ENCODE measurements at places on chromosomes 12 and 14.
A peak's percentile ranks its signal among the peaks of the same experiment; 100 is the strongest.

GRCh38 chr12:118429688-118430383, 53.5 kb downstream of the SUDS3 start:
- DNase-seq = no peak

GRCh38 chr12:22395666-22396065, 61.2 kb upstream of the ST8SIA1 start:
- DNase-seq = no peak

DNA sequence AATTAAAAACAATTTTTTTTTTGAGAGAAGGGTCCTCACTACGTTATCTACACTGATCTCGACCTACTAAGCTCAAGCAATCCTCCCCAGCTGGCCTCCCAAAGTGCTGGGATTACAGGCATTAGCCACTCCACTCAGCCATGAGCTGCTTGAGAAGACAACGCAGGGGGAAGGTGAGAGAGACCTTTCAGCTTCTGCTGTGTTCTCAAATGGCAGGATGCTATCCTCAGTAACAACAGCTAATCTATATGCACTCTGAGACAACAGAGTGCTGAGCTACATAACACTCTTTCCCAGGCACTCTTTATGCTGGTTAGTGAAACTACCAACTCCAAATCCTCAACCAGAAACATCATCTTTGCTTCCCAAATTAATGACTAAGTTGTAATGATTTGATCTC, 526.1 kb downstream of the CCER1 start:
- no peak for DNase-seq

DNA sequence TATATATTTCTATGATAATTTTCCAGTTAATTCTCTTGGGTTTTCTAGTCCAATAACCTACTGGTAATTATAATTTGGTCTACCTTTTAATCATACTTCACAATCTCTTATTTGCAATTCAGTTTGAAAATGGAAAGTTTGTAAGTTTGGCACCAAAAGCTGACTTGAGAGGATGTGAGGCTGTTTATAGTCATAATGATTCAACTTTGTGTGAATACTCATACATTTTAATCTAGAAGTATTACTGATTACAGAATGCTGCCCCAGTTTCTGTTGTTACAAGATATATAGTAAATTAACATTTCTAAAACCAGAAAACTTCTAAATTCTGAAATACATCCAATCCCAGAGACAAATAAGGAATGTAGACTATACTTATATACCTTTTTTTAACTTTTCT, 158.2 kb downstream of the SLC38A4 start:
- DNase-seq = no peak

DNA sequence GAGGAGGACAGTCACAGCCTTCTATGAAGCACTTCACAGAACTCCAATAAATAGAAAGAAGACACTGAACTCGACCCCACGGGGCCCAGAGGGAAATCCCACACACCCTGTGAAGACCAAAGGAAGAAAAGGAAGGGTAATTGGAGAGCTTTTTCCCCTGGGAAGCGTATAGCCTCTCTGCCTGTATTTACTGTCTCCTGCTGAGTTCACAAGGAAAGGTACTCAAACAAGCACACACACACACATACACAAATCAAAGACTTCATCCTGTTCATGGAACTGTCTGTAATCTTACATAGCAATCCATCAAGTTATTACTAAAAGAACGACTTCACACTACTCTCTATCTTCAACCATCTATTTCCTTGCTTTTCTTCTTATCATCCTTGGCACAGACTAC, 15.3 kb downstream of the FOXN3 start:
- no peak for DNase-seq

- no peak for DNase-seq
These were observed 70.8 kb upstream of the GNG2 start for GRCh38 chr14:51789596-51789995.

DNA sequence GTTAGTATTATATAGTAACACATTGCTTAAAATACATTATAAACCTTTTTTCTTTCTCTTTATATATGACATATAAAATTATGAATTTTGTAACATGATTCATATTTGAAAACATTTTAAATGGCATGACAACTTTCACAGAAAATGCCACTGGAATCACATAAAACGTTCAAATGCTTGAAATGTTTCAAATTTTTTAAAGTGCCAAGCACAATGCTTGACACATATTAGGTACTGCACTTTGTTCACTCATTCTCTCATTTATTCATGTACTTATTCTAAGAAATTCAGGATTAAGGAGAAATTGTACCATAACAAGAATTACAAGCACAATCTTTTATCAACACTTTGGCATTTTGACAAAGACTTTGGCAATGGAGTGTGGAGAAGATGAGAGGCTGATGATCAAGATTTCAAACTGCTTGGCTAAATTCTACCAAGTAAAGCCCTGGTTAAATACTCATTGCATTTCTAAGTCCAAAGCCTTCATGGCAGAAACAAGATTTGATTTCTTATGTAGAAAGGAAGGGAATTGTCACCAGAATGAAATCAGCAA, 232.2 kb downstream of the C12orf50 start:
- no peak for DNase-seq

DNA sequence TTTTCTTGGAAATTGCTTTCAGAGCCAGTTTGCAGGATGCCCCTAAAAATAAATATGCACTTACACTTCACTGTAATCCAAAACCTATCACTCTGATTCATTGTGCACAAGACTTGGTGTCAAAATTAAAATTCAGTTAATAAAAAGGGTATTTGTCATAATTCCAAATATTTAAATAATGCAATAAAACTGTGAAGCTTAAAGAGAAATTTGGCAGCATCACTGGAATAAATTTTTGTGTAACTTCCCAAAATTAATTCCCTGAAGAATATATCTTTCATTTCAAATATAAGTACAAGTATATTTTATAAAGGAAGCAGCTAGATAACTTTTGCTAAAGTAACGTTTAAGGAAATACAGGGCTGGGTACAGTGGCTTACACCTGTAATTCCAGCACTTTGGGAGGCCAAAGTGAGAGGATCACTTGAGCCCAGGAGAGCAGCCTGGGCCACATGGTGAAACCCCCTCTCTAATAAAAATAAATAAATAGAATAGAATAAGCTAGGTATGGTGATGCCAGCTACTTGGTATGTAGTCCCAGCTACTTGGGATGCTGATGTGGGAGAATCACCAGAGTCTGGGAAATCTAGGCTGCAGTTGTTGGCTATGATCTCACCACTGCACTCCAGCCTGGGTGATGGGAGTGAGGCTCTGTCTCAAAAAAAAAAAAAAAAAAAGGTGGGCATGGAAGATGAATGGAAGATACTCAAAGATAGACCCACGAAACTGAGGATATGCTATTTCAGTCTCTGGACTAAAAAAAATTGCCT, 233.8 kb downstream of the FBXL14 start:
- no peak for DNase-seq

DNA sequence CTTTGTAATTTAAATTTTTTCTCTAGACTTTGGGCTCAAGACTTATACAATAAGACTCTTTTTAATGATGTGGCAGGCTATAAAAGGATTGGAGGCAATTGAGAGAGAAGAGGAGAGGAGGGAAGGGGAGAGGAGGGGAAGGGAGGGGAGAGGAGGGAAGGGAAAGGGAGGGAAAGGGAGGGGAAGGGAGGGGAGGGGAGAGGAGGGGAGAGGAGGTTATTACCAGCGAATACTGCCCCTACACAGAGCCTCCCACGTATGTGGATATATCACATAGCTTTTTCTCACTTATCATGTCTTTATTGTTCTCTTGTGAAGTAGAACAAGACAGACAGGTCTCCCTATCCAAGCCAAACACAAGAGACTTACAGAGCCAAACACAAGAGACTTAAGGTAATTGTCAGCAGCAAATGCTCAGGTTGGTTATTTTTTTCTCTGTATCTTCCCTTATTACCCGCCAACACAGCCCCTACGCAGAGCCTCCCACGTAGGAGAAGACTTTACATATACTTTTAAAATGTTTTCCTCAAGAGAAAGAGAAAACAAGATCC, 63.1 kb downstream of the DRAM1 start:
- DNase-seq = no peak

- DNase-seq = no peak
These were observed 10.6 kb upstream of the NCOR2 start for GRCh38 chr12:124577986-124578385.

DNA sequence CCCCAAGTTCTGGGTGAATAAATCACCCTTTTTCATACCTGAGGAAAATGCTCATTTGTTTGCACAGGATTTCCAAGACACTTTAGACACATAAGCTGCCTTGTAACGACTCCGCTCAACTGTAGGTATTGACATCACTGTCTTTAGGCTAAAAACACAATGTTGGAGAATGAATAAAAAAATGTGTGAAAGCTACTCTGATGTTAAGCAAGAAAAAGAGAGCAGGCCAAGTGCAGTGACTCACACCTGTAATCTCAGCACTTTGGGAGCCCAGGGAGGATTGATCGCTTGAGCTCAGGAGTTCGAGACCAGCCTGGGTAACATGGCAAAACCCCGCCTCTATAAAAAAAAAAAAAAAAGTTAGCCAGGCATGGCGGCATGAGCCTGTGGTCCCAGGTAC, 11.1 kb upstream of the CIPC start:
- DNase-seq = no peak

GRCh38 chr14:80567905-80568536, 356.7 kb upstream of the DIO2 start:
- DNase-seq = no peak

GRCh38 chr14:66140963-66141362, 345.2 kb upstream of the CCDC196 start:
- no peak for DNase-seq

DNA sequence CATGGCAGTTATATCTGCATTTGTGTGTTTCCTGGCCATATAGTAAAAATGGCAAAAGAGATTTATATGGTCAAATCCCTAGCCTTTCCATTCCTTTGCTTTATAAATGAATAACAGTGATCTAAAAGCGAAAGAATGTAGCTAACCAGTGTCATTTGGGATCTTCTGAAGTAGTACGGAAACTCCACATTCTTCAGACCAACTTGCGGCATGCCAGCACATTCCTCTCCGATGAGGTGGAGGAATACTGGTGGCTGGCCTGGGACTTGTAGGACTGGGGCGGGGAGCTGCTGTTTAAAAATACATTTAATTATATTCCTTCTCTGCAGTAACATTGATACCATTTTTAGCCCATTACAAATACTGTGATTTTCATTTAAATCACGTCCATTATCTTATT, 85.3 kb downstream of the SAMD4A start:
- DNase-seq = no peak

DNA sequence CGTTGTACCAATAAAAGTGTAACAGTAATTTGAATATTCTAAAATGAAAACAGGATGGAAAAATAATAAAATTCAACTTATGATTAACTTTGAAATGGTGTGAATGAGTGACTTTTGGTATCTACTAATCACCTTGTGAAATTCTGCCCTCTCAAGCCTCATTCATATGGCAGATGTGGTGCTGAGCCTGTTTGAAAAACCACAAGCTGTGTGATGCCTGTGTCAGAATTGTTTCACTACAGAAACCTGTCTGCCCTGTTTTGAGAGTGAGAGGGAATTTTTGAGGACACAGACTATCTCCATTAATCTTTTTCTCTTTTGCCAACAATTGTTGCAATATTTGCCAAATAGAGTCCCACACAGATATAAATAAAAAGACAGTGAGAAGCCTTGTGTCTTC, 3.9 kb upstream of the RNU6-7 start:
- DNase-seq = no peak

DNA sequence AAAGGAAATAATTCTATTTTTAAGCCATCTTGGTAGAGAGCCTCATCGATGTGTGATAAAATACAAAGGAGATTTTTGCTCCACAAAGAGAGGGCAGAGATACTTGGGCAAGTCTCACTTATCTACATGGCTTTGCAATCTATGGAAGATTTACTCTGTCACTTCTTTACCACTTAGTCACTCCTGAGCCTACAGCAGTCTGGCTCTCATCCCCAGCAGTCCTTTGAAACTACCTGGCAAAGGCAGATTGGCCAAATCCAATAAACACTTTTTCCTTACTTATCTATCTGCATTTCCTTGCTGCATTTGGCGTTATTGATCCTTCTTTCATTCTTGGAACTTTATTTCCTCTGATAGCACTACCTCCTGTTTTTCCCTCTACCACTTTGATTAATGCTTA, 170.0 kb downstream of the TRHDE start:
- no peak for DNase-seq

GRCh38 chr14:42307239-42307825, 700.7 kb downstream of the LRFN5 start:
- DNase-seq = no peak

- DNase-seq = peak; percentile 73
These were observed 3.6 kb downstream of the SLC2A14 start for GRCh38 chr12:7869137-7869536.

DNA sequence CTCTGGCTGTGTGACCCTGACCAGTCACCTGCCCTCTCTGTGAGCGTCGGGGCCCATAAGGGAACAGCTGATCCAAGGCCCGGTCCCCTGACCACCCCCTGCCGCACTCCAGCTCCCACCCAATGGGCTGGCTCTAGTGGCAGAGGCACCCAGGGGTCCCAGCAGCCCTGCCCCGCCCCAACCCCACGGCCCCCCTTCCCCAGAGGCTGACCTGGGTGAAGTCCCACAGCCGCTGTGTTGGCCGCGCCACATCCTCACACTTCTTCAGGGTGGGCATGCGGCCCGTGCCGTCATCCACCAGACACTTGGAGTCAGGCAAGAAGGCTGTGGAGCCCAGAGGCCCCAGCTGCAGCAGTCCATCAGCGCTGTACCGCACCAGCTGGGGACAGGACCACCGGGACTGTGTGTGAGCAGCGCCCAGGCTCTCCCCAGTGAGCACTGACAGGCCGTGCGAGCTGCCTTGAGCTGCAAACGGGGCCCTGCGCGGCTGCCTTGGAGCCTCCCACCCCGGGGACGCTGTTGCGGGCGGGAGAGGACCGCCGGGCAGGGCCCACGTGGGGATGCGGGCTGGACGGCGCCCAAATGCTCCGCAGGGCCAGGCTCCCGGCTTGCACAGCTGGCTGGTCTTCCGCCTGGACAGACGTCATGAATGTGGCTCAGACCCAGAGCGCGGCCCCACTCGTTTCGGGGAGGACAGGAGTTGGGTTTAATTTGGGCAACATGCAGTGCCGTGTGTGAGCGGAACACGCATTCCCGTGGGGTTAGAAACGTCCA, 53.5 kb downstream of the NOC4L start:
- DNase-seq = no peak

DNA sequence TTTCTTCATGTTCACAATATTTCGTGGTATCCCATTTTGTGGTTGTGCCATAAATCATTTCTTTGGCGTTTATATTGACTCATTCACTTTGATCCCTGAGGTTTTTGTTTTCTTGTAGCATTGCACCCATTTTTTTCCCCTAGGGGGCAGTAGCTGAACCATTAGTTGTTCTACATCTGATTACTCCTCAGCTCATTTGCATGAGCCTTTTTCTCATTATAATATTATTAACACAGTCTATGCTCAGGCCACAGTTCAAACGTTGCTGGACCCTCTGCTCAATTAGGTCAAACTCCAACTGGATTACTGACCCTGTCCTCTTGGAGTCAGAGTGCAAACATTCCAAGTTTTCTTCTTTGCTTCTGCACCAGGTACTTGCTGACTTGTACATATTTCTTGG, 475.4 kb upstream of the SEL1L start:
- no peak for DNase-seq

DNA sequence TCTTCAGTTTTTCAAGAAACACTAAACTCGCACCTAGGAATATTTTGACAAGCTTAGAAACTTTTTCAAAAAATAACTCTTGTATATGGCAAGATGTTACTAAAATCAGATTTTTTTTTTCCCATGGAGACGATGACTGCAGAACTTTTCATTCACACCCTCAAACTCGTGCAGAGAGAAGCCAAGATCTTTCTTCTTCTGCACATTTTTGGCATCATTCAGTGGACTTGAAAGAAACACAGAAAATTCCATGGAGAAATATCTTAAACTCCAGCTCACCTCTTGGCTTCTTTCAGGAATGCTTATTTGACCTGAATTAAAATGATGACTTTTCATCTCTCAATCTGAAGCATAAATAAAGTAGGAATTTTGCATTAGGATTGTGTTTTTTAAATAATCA, 919.4 kb downstream of the NRXN3 start:
- DNase-seq = no peak

Measured in hematopoietic multipotent progenitor cell treated with erythropoietin and hydrocortisone succinate and interleukin-3 and kit ligand, for 8 days (in vitro differentiated cells).